ENCODE measurements at places on chromosomes 11 and 22.
A peak's percentile ranks its signal among the peaks of the same experiment; 100 is the strongest.

DNA sequence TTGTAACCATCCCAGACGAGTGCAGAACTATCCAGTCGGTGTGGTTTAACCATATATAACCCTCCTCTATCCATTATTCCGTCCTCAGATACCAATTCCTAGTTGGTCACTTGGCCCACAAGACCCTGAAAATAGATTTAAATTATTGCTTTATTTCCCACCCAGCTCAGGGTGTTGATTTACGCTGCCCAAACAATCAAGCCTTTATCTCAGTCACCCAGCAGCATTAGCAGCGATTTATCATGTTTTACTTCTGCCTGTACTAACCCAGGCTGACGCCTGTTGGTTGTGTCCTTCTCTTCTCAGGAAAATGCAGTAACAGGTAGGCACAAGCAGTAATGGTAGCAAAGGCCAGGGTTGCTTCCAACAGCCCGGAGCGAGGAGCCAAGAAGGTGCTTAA lies 81.2 kb downstream of the DSCAML1 start:
- DNase-seq = no peak

GRCh38 chr11:125401746-125402145 lies 94.3 kb downstream of the FEZ1 start:
- DNase-seq = peak; percentile 42

- DNase-seq = no peak
Measured at GRCh38 chr11:30585892-30586250, 282 bp downstream of the MPPED2 start.

GRCh38 chr11:43833657-43834073 lies 47.0 kb upstream of the ALKBH3 start:
- peak; percentile 85 for DNase-seq

DNA sequence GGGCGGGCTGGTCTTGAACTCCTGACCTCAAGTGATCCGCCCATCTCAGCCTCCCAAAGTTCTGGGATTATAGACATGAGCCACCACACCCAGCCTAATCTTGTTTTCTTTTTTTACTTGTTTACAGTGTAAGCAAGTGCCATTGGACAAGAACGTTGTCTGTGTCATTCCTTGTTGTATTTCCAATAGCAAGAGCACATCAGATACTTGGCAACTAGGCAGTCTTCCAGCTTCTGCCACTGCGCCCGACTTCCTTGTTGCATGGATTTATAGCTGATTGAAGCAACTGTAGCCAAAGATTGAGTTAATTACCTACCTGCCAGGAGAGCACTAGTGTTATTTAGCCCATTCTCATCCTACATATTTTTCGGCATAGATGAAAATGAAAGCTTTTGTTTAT lies 3.1 kb upstream of the SGSM3 start:
- DNase-seq = no peak
